A172 (cell line): ENCODE measurements at places on chromosomes 2 and 18. TPM values are rescaled to one million over a fixed set of nuclear protein-coding genes. Genes with fewer than 3 reads are reported as not detected.

- peak; percentile 6 for DNase-seq
These were observed 120.8 kb downstream of the GAREM1 start for GRCh38 chr18:32349728-32350395.

GRCh38 chr2:29215739-29216608 lies 100.8 kb downstream of the CLIP4 start:
- no peak for DNase-seq

GRCh38 chr18:60188958-60189357 lies 183.6 kb downstream of the MC4R start:
- no peak for DNase-seq

DNA sequence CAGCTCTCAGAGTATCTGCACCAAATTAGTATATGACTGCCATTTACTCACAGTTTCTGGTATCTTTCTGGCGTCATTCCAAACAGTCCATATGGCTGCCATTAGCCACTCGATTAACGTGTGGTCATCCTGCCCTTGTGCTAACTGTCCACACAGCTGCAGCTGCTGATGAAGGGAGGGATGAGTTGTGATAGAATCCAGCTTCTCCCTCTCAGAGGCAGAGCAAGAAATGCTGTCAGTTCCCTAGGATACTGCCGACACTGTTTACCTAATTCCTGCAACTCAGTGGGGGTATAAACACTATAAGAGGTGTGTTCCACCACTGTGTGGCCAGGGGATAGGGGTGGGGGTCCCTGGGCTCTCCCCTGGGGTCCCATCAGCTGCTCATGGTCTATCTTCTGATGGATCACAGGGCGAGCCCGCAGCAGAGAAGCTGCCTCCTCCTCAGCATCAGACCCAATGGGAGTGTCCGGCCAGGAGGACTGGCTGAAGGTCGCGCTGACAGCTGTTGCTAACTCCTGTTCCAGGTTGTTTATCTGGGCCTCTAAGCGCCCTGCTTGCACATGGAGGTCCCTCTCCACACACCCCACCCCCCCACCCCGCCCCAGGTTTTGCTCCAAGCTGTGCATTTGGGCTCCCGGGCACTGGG lies 17.3 kb upstream of the KLHL23 start:
- peak; percentile 20 for DNase-seq

GRCh38 chr2:170812710-170813600 lies 3.7 kb upstream of the GAD1 start:
- peak; percentile 70 for DNase-seq

GRCh38 chr2:26853751-26854150 lies 5.8 kb downstream of the DPYSL5 start:
- DNase-seq, result no peak

DNA sequence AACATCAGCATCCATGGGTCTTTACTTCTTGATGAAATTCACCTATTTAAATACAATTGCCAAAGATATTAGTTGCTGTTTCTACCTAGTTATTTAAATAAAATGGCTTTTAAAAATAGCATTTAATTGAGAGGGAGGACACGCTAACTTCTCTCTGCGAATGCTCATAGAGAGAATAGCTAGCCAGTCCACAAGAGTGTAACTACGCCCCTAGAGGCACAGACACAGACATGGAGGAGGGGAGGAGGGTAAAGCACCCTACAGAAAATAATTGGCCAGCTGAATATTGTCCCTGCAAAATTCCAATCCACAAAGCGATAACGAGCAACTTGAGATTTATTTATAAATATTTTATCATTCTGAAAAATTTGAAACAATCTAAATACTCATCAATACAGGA lies 97.0 kb upstream of the PAPOLG start:
- DNase-seq, result no peak

- no peak for DNase-seq
These were observed 189.3 kb upstream of the LRP1B start for GRCh38 chr2:142320067-142320466.

- peak; percentile 96 for DNase-seq
These were observed 64.3 kb downstream of the BABAM2 start for GRCh38 chr2:27954771-27955383.

DNA sequence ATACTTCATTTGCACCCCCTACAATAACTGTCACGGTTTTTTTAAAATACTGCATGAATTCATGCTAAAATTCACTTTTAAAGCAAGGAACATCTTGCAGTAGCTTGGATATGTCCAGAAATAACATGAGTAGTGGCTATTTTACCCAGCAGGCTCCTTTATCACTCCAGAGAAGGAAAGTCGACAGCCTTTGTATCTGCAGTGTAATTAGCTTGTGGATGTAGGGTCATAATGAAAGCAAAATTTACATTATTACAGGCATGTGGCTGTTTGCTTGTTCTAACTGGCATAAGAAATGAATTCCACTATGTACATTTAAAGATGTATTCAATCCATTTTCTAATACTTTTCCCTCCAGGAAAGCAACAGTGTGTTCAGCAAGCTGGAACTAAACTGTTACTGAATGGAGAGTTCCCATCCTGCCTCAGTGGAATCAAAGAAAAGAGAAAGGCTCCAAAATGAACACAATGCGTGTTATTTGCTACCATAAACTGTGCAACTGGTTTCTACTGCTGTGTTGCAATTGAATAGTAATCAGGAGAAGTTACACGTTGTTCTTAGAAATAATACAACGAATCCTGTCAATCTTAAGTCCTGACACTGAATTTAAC lies 321.2 kb upstream of the VRK2 start:
- no peak for DNase-seq

GRCh38 chr18:73545472-73545871 lies 602.2 kb downstream of the FBXO15 start:
- DNase-seq, result no peak

DNA sequence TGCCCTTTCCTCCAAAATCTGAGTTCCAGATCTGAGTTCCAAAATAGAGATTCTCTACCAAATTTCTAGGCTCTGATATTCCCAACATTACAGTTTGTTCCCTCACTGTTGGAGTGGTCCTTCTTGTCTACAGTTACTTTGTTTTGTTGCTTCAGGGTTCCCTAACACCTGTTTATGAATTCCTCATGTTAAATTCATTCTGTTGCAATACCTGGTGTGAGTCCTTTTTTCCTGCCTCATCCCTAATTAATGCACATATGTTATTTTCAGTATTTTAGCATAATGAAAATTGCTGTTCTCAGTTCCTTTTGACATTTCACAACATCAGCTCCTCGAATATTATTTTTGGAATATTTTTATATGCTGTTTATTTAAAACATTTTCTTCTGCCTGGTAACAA lies 16.2 kb downstream of the SERPINB13 start:
- DNase-seq, result no peak

- no peak for DNase-seq
These were observed 67.6 kb downstream of the CD226 start for GRCh38 chr18:69880083-69880482.

- peak; percentile 100 for DNase-seq
These were observed 108.7 kb downstream of the MAP3K20 start for GRCh38 chr2:173184031-173185004.

DNA sequence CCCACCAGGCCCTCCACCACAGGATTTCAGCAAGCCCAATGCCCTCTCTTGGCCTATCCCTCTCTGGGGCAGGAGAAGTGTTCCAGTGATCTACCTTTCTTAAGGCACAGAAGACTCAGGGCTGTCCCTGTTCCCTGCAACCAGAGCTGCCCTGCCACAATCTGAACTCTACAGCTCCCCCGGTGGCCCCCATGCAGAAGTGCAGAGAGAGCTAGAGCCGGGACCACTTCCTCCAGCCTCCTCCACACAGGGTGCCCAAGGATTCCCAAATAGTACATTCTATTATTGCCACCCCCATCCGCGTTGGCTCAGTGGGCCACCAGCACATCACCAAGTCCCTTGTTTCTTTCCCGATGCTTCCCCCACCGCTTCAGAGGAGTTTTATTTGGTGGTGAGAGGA lies 114.8 kb upstream of the PTPRM start:
- peak; percentile 23 for DNase-seq

DNA sequence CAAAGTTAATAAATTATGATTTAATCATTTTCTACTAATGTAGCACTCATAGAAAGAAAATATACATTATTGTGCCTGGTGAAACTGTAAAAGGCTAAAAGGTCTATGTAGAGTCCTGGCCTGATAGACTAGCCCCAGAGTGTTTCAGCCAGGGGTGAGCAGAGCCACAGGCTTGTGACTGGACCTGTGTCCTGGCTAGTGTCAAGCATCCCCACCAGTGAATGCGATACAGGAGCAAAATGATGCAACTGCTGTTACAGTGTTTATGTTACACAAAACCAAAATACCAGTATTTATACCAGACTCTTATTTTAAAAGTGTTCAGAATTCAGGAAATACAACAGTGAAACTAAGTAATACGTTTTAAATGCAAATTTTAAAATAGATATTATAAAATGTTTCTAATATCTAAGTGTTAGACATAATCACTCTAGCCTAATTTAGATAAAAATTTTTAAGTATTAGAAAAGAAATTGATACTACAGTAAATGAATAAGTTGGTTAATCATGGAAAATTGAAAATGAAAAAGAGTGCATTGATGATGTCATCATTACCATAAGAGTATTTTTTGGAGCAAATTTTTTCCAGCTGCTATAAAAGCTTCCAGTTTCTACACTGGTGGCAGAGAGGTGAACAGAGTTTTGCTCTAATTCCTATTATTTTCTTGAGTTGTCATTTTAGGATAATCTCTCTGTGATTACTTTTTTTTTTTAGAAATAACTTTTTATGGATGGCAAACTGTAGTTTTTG lies 6.2 kb upstream of the TSPYL6 start:
- no peak for DNase-seq

GRCh38 chr18:35136248-35136647 lies 95.0 kb downstream of the MAPRE2 start:
- DNase-seq, result no peak

GRCh38 chr2:165454905-165455304 lies 14.6 kb upstream of the CSRNP3 start:
- DNase-seq, result no peak

GRCh38 chr18:32042337-32042736 lies 23.7 kb downstream of the RNF125 start:
- no peak for DNase-seq

GRCh38 chr18:48661421-48661820 lies 122.6 kb downstream of the CTIF start:
- no peak for DNase-seq

- DNase-seq, result peak; percentile 70
These were observed 39.2 kb downstream of the WDR33 start for GRCh38 chr2:127771756-127772155.

GRCh38 chr2:151976945-151977353 lies 121.9 kb downstream of the CACNB4 start:
- no peak for DNase-seq

DNA sequence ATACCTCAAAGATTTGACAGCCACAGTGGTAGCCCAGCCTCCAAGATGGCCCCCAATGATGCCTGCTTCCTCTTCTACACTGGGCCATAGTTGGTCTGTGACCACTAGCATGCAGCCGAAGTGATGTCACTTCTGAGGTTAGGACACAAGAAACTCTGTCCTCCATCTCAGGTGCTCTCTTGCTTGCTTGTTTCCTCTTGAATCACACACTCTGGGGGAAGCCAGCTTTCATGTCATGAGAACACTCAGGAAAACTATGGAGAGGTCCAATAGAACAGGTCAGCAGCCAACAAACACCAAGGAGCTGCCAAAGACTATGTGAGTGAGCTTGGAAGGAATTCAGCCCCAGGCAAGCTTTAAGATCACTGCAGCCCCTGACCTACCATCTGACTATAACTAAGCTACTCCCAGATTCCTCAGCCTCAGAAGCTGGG lies 3.3 kb upstream of the ADAM17 start:
- peak; percentile 87 for DNase-seq

DNA sequence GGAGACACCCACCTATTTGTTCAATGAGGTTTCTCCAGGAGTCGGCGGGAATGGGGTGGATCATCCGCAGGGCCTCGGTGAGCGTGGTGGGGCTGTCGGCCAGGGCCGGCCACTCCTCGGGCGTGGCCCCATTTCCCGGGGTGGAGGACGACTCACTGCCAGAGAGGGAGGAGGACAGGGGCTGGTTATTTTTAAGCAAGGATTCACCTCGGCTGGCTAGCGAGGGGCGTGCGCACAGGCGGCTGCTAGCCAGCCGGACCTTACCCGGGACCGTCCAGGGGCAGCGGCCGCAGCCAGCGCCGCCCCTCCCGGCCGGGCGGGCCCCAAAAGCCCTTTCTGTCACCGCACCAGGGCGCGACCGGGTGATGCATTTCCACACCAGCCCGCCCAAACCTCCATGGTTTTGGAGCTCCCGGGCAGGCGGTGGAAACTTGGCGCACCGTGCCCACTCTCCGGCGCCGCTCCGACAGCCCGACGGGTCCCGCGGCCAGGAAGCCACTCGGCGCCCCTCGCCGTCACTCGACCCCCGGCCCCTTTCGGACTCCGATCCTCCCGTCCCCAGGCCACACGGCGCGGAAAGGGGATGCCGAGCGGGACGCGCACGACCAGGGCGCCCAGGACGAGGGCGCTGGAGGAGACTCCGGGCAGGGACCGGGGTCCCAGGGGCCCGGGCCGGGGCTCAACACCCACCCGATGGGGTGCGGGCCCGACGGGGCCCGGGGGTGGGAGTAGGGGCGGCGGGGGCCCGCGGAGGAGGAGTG lies 57.1 kb downstream of the SNORC start:
- peak; percentile 21 for DNase-seq

- DNase-seq, result no peak
These were observed 324.1 kb downstream of the DLGAP1 start for GRCh38 chr18:4130734-4131719.

DNA sequence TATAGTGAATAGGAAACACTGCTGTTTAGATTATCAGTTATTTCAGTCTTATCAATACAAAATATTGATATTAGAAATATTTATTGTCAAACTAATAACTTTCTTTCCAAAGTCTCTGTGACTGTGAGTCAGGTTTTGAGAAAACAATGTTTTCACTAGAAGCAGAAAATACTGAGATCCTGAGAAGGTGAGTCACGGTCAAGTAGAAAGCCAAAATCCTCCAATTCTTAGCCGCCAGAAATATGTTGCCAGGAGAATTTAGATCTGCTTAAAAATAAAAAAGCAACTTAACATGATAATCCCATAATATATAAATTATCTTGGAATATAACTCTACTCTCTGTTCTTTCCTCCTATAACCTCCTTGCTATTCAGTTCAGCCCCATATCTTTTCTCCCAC lies 181.9 kb upstream of the NRXN1 start:
- DNase-seq, result no peak

- no peak for DNase-seq
These were observed 3.8 kb downstream of the GBX2 start for GRCh38 chr2:236164201-236164924.

DNA sequence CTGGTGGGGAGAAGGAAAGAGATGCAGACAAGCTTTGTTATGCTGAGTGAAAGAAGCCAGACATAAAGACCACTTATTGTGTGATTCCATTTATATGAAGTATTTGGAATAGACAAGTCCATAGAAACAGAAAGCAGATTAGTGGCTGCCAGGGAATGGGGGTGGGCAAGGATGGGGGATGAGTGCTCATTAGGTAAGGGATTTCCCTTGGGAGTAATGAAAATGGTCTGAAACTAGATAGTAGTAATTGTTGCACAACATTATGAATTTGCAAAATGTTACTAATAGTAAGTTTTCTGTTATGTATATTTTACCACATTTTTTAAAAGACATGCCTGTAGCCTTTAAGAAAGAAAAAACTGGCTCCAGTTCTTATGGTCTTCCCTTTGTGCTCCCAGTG lies 154.9 kb downstream of the LNPK start:
- DNase-seq, result no peak

IFIH1 gene
- 4.7 and 7.0 TPM in 2 replicates for total RNA-seq

IMMT gene
- total RNA-seq, result 83.8 and 92.7 TPM in 2 replicates

FBXO36 gene
- total RNA-seq, result 3.3 and 3.8 TPM in 2 replicates

ATIC gene
- 28.3 and 33.2 TPM in 2 replicates for total RNA-seq

FAM237A gene
- not detected in 2 replicates for total RNA-seq

RAB6C gene
- total RNA-seq, result not detected in 2 replicates

TNFRSF11A gene
- 0.62 and 3.4 TPM in 2 replicates for total RNA-seq

TRAF3IP1 gene
- total RNA-seq, result 14.0 and 17.9 TPM in 2 replicates

CPSF3 gene
- 104 and 112 TPM in 2 replicates for total RNA-seq

SETBP1 gene
- 0.10 and 0.14 TPM in 2 replicates for total RNA-seq

KCNE4 gene
- total RNA-seq, result 0.17 TPM in 1 of 2 replicates, not detected in the other
